ENCODE measurements at places on chromosomes 3 and 15.

DNA sequence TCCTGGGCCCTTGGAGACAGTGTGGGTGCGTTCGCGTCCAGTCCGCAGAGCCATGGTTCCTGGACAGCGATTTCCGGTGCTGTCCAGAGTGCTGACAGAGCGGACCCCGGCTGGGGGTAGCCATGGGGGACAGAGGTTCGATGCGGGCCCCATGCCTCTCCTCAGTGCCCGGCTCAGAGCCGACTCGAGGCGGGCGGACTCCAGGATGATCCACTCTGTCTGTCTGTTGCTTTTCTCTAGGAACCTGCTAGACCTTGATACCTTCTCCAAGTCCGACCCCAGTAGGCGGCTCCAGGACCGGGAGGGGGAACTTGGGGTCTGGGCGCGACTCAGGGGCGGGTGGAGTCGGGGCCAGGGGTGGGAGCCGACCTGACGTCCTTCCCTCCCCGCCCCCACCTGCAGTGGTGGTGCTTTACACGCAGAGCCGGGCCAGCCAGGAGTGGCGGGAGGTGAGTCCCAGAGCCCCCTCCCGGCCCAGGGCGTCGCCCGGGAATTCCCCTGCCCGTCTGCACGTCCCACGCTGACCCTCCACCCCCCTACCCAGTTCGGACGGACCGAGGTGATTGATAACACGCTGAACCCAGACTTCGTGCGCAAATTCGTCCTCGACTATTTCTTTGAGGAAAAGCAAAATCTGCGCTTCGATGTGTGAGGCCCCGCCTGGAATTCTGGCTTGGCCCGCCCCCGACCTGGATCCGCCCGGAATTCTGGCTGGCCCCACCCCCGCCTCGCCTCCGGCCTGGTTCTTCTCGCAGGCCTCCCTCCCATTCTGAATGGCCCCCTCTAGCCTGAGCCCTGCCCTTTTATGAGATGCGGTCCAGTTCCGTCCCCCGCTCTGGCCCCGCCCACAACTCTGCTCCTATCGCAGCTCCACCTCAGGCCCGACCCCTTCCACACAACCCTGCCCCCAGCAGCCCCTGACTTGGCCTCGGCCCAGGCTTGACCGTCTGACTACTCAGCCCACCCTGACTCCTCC is 1.0 kb downstream of the CPNE9 start:
- peak; percentile 31 for DNase-seq

DNA sequence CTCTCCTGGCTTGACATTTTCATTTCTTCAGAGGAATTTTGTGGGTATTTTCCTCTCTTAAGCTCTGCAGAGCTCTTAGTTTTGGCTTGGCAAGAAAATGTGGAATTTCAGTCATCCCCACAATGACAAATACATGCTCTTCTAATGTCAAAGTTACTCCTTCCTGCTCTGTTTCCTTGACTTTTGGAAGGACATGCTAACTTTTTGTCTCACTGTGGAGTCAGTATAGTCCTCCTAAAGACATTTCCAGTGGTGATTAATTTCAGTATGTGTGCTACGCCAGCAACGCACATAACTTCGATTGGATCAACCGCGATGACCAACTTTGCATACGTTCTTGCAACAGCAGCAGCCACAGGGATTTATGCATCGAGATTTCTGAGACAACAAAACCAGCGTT is 13.3 kb downstream of the EBLN2 start:
- no peak for DNase-seq

DNA sequence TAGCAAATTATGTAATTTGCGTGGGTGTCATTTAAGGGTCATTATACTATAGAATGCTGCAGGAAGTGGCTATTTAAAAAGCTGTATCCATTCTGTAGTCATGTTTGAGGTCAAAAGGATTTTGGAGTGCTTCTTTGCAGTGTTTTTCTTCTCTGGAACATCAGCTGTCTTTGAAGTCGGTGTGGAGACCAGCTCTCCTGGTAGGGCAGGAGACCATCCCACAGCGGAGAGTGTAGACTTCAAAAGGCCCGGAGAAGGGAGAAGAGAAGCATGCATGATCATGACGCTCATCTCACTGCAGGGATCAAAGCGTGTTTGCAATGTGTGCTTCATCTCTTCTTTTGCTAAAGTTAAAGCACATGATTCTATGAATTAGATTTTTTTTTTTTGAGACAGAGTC is 19.9 kb downstream of the PXK start:
- DNase-seq = no peak

- no peak for DNase-seq
These were observed 28.3 kb downstream of the MITF start for GRCh38 chr3:69767571-69767970.

DNA sequence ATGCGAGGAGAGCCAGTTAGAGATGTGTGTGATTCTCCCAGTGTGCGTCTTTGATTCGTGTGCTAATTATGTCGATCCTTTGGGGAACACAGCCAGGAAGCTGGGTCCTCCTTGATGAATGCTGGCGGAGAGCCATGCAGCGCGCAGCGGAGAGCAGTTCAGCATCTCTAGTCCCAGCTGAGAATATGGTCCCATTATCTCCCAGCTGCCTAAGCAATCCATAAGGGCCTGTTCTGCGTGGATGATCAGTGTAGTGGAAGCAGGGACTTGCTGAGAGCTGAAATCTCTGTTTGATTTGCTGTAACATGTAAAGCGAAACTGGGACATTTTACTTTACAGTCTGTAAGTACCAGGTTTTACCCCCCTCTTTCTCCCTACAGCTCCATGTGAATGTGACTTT is 412.7 kb downstream of the CNTN4 start:
- DNase-seq = no peak

DNA sequence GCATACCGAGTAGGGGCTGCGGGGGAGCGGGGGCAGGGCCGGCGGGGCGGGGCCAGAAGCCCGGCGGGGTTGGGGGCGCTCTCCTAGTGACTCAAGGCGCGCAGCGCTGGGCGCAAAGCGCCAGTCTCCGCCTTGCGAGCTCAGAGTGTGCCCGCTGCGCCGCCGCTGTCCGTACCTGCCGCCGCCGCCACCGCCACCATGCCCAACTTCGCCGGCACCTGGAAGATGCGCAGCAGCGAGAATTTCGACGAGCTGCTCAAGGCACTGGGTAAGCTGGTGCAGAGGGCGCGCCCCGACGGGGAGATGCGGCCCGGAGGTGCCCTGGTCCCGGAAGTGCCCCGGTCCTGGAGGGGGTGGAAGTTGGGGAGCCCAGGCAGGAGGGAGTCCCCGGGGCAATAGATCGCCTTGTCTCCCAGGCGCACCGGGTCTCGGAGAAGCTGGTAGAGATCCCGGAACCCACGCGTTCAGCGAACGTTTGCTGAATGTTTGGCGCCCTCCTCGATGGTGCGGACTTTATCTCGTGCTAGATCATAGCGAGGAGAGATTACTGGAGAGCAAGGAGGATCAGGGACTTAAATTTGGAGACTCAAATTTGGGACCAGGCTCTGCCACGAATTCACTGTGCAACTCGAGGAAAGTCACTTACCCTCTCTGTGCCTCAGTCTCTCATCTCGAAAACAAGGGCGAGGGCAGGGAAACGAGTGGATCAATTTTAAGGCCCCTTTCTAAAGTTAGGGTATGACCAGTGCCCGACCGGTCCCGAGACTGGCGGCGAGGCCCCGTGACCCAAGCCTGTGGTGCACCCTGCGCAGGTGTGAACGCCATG is at the start of gene CRABP1:
TSS of gene CRABP1 (plus strand) at position 123 of the 826 bp plus-strand sequence. CDS start at position 199, 76 bp downstream.
- no peak for DNase-seq

GRCh38 chr15:27066446-27066845 is 95.5 kb downstream of the GABRG3 start:
- DNase-seq = no peak

- DNase-seq = no peak
These were observed 960 bp downstream of the MFN1 start for GRCh38 chr3:179348325-179349013.

GRCh38 chr15:52481915-52482314 is 46.8 kb downstream of the MYO5A start:
- DNase-seq = no peak
